ENCODE measurements at places on chromosomes 7 and 10.
A peak's percentile ranks its signal among the peaks of the same experiment; 100 is the strongest.

- no peak for DNase-seq
Measured at GRCh38 chr10:51964630-51965029, 265.2 kb upstream of the CSTF2T start.

DNA sequence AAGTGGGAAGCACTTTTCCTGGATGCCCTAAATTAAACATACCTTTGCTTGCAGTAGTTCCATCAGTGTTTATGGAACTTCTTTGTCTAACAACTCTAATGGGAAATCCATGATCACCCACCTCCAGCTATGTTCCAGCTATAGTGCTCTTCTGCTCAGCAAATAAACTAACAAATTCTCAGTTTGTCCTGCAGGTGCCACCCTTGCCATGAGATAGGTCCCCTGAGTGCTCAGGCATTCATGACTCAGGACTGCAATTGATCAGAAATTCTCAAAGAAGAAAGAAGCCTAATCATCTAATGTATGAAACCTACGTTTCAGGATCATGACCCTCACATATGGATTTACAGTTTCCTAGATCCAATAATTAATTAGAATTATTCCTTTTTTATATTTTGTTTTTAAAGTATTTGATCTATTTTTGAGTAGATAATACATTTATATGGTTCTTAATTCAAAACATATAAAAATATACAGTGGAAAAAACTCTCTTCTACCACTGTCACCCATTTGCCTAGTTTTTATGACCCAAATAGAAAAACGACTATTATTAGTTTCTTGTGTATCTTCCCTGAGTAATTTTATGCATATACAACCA lies 48.7 kb upstream of the DYNC1I1 start:
- DNase-seq = peak; percentile 23

- no peak for DNase-seq
Measured at GRCh38 chr10:66934711-66935110, 8.9 kb downstream of the LRRTM3 start.

DNA sequence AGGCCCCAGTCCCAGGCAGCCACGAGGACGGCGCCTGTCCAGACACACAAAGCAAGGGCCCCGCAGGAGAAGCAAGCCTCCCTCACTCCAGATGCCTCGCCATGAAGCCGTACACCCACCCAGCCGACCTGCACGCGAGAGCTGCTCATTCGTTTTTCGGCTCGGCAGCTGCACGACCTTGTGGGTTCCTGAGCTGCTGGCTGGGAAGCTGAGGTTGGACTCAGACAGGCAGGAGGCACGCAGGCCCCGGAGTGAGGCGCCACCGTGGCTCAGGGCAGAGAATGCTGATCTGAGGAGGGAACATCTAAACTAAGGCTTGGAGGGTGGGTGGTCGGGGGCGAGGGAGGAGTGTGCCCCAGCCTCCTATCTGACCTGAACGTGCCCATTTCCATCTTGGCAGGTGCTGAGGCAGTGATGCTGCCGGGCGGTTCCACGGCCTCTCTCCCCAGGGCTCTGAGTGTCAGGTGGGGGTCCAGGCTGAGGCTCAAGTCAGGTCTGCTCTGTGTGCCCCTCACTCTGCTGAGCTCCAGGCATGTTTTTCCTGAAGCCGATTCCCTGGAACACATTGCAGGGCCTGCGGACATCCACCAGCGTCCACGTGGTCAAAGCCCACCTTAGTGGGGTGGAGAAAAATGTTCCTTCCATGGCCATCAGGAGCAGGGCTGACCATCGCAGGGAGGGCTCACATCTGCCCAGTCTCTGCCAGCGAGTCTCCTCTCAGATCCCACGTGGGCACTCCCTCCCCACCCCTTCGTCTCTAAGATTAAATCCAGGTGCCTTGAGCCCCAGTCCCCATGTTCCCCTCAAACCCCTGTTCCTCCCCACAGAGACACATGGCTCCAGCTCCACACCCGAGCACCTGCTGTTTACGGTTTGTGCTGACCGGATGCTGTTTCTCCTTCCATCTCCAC lies 28.1 kb upstream of the FAM20C start:
- no peak for DNase-seq
